Retina (tissue), 1 donor: ENCODE measurements at places on chromosomes 13 and 19.

DNA sequence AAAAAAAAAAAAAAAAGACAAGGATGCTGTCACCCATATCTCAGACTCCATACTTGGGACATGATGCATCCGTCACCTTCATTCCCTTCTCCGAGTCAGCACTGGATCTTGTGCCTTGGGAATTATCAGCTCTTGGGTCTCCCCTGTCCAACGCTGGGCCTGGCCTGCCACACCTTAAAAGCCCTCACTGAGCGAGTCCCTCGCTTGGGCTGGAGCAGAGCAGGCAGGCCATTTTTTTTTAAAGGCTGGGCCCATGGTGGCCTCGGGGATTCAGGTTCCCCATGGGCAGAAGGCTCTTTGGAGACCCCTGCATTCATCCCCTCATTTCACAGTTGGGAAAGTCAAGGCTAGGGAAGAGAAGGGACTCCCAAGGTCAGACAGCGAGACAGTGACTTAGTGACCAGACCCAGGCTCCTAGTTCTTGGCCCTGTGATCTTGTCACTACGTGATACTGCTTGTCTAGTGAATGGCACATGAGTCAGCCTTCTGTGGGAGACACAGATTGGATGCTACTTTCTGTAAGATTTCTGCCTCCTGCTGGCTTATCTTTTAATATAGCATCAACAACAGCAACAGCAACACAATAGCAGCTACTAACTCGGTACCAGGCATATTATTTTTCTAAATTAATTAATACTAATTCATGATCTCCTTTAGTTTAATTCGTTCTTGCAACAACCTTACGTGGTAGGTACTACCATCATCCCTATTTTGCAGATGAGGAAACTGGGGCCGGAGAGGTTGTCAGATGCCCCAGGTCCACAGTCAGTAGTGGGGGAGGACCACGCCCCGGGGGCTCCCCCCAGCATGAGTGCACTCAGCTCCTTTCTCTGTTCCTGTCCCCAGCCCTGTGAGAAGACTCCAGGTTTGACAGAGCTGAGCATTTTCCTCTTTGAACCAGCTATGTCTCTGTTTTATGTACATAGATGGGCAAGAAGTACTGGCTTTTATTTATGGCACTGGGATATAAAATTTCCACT is 27.4 kb upstream of the ZNF536 start:
- no peak for DNase-seq

DNA sequence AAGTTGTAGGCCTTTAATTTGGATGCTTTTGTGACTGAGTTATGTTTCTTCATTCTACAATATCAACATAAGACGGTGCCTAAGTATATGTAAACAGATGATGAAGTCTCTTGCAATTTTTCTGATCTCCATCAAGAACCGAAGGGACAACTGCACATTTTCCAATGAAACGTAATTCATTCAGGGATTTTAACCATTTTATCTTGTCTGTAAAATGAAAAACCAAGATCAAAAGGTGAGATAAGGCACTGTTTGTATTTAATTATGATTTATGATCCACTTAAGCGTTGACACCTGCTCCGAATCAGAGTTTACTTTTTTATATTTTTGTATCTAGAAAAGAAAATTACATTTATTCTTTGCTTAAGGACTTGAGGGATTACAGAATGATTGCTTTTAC is 556.8 kb upstream of the ARGLU1 start:
- no peak for DNase-seq

DNA sequence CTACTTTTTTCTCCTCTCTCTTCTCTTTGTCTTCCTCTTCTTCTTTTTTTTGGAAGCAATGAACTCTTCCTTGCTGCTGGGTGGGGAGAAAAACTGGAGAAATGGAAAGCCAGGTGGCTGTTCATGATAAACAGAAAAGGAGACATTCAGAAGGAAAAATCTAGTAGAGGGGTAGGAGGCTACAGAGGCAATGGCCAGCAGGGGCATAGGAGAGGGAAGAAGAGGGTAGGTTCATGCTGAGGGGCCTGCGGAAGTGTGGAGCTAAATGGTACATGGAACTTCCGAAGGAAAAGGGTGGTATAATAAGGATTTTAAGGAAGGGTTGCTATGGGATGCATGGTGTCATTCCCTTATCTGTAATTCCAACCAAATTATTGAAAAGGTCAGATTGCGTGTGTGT is 17.5 kb upstream of the HS6ST3 start:
- no peak for DNase-seq

DNA sequence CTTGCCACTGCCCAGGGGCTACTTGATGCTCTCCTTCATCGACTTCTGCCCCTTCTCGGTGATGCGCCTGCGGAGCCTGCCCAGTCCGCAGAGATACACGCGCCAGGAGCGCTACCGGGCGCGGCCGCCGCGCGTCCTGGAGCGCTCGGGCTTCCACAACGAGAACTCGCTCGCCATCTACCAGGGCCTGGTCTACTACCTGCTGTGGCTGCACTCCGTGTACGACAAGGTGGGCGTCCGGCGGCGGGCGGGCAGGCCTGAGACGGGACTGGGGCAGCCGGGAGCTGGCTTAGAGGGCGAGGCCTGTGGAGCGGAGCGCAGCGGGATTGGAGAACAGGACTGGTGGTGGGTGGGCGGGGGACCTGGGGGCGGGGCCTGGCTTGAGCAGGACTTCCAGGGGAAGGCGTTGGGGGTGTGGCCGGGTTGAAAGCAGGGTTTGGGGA is 12.7 kb upstream of the PSMD8 start:
- DNase-seq = peak; percentile 89

GRCh38 chr19:33064792-33065550 is at the start of gene RHPN2:
RHPN2 (minus strand) TSS chr19:33064888; CDS start chr19:33064852, 36 bp downstream.
- DNase-seq = peak; percentile 81
